ENCODE measurements at places on chromosomes 5 and 9.

DNA sequence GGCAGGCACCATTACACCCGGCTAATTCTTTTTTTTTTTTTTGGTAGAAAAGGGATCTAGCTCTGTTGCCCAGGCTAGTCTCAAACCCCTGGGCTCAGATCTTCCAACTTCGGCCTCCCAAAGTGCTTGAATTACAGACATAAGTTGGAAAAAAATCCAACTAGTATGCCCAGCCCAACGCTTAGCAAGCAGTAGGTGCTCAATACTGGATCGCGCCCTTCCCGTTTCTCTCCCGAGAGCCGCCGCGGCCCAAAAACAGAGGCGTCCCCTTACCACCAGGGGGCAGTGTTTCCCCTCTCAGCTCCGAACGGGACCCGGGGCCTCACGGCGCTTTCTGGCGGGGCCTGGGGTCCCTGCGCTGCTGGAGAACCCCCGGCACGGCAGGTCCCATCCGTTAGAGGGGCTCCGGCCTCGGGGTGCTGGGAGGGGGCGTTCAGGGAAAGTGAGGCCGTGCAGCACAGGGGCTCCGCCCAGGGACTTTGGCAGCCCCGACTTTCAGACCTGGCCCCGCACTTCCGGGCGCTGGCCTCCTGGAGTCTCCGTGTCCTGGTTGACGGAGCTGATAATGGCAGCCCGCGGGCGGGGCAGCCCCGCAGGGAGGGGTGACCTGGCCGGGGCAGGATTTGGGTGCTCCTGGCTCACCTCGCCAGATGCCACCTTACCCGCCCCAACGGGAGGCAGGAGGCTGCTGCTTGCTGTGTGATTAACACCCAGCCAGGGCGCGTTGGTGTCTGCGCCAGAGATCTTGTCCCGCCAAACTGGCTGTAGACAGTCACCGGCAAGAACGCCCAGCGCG lies 15.2 kb downstream of the PTGES start:
- DNase-seq = peak; percentile 96

DNA sequence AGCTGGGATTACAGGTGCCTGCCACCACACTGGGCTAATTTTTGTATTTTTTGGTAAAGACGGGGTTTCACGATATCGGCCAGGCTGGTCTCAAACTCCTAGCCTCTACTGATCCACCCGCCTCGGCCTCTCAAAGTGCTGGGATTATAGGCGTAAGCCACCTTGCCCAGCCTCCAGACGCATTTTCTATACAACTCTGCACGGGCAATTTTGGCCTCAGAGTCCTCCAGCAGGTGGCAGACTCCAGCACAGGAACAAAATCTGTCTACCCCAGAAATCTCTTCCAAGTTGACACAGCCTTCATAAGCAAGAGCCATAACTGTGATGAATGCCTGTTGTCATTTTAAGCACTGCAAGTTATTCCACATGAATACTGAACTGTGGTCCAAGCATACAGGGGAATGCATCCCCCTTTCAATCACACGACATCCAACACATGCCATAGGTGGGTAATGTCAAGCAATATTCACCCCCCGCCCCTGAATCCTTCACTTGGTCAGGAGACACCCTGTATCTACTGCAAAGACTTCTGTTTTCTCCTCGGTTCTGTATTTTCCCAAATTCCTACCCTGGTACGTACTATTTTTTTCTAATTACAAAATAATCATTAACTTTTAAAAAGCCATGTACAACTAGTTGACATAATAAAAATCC lies 50.8 kb downstream of the ALDH7A1 start:
- peak; percentile 26 for DNase-seq

DNA sequence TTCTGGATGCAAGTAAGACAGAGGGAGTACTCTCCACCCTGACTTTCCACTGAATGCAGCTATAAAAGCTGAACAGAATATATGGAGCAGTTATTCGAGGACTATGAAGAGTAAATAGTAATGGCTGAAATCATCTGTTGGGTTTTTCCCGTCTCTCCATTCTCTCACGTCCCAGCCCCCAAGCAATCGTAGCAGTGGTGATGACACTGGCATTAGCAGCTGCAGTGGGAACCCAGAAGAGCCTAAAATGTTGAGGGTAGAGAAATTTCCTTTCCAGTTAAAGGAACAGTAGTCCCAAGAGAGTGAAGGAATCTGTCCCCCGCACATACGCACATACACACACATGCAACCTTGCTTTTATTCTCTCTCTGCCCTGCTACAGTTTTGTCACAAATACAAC lies 33.2 kb downstream of the MED27 start:
- no peak for DNase-seq

GRCh38 chr5:122421374-122422079 lies 109.5 kb downstream of the SNCAIP start:
- DNase-seq = no peak

GRCh38 chr9:17021387-17021970 lies 113.4 kb upstream of the CNTLN start:
- DNase-seq = no peak

- no peak for DNase-seq
These were observed 34.0 kb downstream of the PTPN3 start for GRCh38 chr9:109463924-109464625.

DNA sequence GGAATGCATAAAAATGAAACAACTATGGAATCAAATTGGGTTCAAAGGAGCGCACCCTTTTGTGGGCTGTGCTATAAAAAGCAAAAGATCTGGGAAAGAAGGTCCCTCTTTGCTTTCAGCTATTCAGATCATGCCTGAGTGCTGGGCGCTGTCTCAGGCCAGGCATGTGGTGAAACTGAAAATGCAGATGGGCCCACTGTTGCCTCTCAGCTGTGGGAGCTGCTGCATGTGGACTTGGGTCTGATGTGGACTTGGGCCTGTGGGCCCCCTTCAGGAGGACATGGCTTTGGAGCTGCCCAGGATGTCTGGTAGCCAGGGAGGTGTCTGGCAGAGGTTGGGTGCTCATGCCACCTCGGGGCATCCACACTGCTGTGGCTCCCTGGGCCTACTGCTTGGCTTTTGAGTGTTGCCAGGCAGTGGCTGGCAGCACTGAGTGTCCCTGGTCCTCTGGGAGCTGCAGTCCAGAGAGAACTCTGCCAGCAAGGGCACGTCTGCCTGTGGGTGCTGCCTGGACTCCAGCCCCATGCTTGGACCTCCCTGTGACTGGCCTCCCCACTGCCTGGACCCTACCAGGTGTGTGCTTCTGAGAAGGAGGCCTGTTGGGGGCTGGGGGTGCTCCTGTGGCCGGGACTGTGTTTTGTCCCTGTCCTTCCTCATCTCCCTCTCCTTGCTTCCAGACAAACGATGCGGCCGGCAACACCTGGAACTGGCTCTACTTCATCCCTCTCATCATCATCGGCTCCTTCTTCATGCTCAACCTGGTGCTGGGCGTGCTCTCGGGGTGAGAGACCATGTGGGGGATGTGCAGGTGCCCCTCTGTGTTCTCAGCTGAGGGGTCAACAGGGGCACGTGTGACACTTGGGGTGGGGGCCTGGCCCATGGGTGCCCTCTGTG lies 74.3 kb downstream of the CACNA1B start:
- DNase-seq = no peak
